ENCODE measurements at places on chromosomes 4 and X.

DNA sequence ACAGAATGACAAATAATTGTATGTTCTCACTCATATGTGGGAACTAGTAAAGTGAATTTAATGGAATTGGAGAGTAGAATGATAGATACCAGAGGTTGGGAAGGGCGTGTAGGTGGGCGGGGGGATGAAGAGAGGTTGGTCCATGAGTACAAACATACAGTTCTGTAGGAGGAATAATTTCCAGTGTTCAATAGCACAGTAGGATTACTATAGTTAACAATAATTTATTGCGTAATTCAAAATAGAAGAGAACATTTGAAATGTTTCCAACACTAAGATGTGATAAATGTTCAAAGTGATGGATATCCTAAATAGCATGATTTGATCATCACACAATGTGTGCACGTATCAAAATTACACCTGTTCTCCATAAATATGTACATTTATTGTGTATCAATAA is 106.2 kb upstream of the IL1RAPL2 start:
- DNase-seq = no peak

DNA sequence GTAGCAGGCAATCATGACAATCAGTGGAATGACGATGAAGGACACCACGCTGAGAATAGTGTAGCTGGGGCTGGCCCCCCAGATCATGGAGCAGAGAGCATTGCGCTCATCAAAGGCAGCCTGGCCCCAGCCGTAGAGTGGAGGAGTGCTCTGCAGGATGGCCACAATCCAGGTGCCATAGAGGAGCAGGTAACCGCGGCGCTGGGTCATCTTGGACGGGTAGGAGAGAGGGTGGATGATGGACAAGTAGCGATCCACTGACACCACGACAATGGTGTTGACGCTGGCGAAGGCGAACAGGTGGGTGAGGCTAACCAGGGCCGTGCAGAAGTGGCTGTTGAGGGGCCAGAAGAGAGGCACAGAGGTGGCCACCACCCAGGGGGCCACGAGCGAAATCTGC is 2.8 kb downstream of the GPR101 start:
- no peak for DNase-seq

DNA sequence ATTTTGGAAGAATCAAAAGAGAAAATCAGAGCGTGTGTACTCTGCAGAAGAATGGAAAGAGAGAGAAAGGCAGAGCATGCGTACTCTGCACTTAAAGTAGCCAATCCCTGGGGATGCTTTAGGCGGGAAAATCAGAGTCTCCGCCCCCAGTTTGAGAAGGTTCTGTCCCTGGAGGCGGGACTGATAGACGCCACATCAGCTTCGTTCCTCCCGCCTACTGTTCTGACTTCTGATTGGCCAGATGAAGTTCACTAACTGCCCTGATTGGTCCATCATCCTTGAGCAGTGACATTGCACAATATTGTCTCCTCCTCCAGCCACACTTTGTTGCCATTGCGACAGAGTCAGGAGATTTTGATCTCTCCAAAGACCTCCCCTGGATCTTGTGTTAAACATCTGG is 23.8 kb downstream of the SSX1 start:
- peak; percentile 65 for DNase-seq

GRCh38 chrX:32150141-32150540 is 1061.2 kb downstream of the DMD start:
- no peak for DNase-seq

GRCh38 chr4:132101526-132101925 is 1047.6 kb upstream of the PCDH10 start:
- DNase-seq = no peak

- no peak for DNase-seq
These were observed 42.4 kb upstream of the SMARCAD1 start for GRCh38 chr4:94165256-94165655.

DNA sequence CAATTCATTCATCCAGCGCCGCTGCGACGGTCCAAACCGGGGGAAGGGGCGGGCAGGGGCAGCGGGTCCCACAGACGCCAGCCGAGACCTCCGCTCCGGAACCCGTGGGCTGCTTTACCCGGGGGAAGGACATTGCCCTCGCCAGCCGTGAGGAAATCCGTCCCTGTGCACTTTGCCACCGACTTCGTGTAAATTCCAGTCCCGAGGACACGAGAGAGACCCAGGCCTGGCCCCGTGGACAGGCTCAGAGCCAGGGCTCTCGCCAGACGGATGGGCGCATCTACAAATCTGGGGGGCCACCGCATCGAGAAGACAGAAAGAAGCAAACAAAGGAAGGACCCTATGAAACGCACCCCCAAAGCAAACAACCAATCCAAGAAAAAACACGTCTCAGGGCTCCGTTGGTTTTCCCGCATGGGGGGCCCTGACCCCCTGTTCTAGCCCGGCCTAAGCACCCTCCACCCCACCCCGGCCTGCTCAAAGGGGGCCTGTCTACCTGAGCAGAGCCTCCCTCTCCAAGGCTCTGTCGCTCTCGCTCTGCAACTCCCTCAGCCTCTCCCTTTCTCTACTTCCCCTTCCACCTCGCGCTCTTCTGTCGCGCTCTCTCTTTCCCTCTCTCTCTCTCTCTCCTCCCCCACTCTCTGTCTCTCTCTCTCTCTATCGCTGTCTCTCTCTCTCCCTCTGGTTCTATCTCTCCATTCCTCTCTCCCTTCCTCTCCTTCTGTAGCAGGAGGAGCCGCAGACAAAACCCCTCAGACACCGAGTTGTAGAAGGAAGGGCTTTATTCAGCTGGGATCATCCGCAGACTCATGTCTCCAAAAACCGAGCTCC is 11.3 kb downstream of the FRG2 start:
- no peak for DNase-seq

DNA sequence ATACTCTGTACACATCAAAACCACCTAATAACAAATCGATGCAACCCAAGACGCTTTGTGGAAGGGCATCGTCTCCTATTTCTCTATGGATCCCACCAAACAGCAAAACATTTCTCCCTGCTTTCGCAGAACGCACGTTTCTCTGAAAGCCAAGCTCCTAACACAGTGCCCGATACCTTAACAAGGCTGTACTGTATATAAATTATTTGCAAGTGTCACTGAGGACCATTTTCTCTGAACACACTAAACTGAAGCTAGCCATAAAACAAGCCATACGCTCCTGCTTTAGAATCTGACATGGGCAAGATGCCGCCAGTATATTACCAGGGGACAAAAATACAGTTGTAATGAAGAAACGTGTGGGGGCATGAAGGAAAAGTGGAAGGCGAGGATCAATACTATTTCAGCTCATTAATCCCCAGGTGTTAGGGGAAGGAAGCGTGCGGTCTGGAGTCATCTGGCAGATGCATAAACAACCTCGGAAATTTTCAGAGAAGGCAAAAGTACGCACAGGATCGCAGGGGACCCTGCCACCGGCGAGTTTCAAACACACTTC is 703 bp downstream of the KCNIP4 start:
- DNase-seq = no peak

GRCh38 chr4:98786866-98787265 is 128.5 kb upstream of the TSPAN5 start:
- DNase-seq = no peak

GRCh38 chrX:40108162-40108958 is 10.6 kb upstream of the BCOR start:
- DNase-seq = no peak

GRCh38 chrX:13471269-13471668 is 98.1 kb upstream of the EGFL6 start:
- DNase-seq = no peak

- DNase-seq = no peak
These were observed 27.8 kb upstream of the SLC2A9 start for GRCh38 chr4:10048941-10049697.

- DNase-seq = no peak
These were observed 52.1 kb upstream of the LHFPL1 start for GRCh38 chrX:112731793-112732192.

DNA sequence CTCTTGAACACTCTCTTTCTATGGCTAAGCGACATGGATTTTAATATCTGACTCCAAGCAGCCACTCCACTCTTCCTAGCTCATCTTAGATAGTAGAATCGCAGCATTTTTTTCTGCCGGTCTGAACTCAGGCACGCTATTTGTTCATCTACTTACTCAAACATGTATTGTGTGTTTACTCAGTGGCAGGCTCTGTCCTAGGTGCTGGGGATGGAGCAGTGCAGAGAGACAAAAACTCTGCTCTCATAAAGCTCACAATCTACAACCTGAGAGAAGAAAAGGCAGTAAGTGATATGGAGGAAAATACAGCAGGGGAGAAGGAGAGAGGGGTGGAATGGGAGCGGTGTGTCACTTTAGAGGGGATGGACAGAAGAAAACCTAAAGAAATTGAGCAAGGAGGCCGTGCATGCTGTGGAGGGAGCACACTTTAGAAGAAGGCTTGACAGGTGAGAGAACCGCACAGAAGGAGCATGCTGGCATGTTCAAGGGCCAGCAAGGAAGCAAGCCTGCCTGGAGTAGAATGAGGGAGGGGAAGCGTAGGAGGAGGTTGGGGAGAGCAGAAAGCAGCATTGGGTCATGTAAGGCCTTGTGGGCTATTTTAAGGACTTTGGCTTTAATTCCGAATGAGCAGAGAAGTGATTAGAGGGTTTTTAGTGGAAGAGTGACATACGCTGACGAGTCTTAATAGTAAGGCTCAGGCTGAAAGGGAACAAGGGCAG is 132.0 kb downstream of the ANK2 start:
- no peak for DNase-seq

- no peak for DNase-seq
These were observed 25.0 kb upstream of the C4orf50 start for GRCh38 chr4:6043188-6043587.

DNA sequence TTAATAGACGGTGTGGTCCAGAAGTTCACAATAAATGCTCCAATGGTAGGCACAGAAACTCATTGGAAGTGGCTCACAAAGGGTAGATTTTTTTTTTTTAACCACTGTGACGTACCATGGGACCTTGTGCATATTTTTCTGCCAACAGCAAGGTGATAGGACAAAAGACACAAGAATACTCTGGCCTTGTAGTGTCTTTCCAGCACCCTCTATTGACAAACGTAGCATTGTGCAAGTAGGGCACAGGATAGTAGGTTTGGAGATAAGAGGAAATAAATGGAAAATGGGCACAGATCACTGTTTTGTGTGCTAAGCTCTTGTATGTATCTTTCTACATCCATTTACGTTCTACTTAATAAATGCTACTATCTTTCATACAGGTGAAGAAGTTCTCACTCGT is 2054.9 kb downstream of the PCDH7 start:
- no peak for DNase-seq

DNA sequence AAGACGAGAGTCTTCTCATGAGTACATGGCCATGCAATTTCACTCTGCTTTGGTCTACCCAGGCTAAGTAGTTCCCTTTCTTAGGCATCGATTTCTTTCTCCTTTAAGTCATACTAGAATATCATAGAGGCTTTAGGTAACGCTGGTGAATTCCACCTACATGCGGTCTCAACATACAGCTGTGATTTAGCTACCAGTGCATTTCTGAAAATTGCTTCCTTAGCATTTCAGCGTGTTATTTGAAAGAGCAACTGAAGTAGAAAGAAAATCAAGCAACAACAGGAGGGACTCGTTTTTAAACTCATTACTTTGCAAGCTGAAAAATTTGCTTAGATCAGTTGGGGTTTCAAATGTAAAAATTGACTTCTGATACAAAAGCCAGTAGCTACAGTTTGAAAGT is 48.1 kb upstream of the RASGEF1B start:
- no peak for DNase-seq

DNA sequence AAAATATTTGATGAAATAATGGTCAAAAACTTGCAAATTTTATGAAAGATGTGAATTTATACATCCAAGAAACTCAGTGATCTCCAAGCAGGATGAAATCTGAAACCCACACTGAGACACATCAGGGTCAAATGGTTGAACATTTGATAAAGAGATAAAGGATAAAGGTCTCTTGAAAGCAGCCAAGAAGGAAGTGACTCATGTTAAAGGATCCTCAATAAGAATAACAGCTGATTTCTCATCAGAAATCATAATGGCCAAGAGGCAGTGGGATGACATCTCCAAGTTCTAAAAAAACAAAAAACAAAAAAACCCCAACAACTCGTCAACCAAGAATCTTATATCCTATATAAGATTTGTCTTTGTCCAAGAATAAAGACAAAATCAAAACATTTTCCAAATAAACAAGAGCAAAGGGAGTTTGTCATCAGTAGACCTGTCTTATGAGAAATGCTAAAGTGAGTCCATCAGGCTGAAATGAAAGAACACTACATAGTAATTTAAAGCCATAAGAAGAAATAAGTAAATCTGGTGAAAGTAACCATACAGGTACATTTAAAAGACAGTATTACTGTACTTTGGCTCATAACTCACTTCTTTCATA is 121.7 kb downstream of the PDS5A start:
- no peak for DNase-seq
